ENCODE measurements at places on chromosomes 2 and 18.

GRCh38 chr2:207135340-207135739 is 30.4 kb downstream of the KLF7 start:
- DNase-seq = peak; percentile 56

DNA sequence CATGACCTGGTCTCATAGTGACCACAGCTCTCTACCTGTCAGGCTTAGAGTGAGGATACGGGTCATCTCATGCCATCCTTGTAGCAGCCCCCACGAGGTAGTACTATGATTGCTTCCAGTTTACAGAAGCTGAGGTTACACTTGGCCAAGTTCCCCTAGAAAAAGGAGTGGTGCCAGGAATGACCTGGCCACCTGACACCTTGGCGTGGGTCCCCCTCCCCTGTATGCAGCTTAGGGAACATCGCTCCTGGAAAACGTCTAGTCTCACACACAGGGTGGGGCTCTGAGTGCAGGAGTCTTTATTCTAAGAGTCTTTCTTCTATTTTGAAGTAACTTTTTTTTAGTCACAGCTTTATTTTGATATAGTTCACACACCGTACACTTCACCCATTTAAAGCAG is 14.8 kb downstream of the NPPC start:
- no peak for DNase-seq

- DNase-seq = peak; percentile 42
These were observed 7.5 kb downstream of the PUM2 start for GRCh38 chr2:20343128-20343527.

GRCh38 chr2:84458551-84459017 is 496 bp downstream of the SUCLG1 start:
- peak; percentile 12 for DNase-seq
